ENCODE measurements at places on chromosomes 4 and X. TPM values are rescaled to one million over a fixed set of nuclear protein-coding genes. Genes with fewer than 3 reads are reported as not detected.

The BMX gene
- not detected for total RNA-seq

The COL4A6 gene
- total RNA-seq, result 0.32 TPM

The NOX1 gene
- total RNA-seq, result not detected

The MBNL3 gene
- total RNA-seq, result 5.8 TPM

The RHOXF2B gene
- total RNA-seq, result not detected

The RIPPLY1 gene
- not detected for total RNA-seq
